ENCODE measurements at places on chromosomes 6 and 20. TPM values are rescaled to one million over a fixed set of nuclear protein-coding genes. Genes with fewer than 3 reads are reported as not detected.

DNA sequence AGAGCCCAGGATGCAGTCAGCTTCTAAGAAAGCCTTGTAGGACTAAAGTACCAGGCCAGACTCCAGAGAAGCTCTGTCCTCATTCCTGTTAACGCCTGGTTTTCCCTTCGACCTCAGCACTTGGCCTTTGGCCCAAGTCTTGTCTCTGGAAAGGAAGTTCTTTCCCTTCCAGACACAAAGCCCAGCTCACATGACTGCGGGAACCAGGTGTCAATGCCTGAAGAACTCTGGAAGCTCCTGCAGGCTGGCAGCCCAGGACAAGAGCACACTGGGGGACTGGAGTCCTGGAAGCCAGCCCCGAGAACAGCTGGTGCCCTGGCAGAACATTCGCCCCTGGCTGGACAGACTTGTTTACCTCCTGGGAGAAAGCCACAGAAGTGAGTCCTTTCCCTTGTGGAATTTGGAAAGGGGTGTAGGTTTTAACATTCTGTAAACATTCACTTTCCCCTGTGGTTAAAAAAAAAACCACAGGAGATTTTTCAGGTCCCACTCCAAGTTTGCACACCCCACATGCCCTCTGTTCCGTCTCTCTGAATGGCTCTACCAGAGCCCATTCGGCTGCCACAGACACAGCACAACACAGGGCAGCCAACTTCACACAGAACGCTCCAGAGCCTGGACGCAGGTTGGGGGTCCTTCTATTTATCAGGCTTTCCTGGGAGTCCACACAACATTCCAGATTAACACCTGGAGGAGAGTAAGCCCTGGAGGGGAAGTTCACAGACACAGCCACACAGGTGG, 18.1 kb downstream of the ACSS1 start:
- DNase-seq: peak; percentile 62

DNA sequence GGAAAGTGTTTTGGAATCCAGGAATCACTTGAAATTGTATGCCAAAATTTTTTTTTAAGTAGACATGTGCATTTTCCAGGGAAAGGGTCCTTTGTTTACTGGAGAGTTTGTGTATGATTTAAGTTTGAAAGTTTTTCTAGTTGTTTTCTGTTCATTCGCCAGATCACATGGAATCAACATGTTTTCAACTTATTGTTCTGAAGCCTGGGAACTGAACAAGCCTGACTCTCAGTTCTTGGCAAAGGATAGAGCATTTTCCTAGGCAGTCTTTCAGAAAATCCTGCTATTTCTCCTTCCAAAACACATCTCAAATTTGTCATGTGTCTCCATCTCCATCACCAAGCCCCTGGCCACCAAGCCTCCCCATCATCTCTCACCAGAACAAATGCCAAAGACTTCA, 374.8 kb downstream of the MAFB start:
- no peak for DNase-seq

DNA sequence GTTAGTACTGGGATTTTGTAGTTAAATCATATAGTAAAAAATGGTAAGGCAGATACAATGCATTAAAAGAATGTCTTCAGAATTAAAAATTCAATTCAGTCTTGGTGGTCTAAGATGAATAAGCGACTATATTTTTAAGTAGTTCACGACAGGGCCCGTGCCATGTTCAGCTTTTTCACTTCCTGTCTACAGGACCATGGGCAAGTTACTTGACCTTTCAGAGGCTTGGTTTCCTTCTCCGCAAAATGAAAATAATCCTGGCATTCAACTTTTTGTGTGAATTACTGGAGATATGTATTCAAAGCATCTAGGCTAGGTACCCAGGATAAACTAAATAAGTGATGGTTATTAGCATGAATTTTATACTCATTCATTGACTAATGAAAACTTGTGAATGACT, 216.0 kb downstream of the BTBD9 start:
- DNase-seq: no peak

DNA sequence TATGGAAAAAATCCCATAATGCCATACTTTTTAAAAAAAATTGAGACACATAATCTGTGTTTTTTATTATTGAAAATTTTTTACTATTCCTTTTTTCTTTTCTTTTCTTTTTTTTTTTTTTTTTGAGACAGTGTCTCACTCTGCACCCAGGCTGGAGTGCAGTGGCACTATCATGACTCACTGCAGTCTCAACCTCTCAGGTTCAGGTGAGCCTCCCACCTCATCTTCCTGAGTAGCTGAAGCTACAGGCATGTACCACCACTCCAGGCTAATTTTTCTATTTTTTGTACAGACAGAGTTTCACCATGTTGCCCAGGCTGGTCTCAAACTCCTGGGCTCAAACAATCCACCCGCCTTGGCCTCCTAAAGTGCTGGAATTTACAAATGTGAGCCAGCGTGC, 100.4 kb downstream of the AFG1L start:
- no peak for DNase-seq

- DNase-seq: peak; percentile 94
Observed at GRCh38 chr20:38217791-38218565, 42.6 kb downstream of the KIAA1755 start.

DNA sequence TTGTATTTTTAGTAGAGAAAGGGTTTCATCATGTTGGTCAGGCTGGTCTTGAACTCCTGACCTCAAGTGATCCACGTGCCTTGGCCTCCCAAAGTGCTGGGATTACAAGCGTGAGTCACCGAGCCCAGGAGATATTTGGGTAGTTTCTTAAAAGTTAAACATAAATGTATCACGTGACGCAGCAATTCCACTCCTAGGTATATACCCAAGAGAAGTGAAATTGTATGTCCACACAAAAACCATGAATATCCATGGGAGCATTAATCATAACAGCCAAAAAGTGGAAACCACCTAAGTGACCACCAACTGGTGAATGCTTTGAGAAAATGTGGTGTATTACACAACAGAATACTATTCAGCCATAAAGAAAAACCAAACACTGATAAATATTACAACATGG, 164.8 kb downstream of the MRPL14 start:
- DNase-seq: no peak

GRCh38 chr20:57579898-57580447, 19.1 kb downstream of the PCK1 start:
- peak; percentile 16 for DNase-seq

DNA sequence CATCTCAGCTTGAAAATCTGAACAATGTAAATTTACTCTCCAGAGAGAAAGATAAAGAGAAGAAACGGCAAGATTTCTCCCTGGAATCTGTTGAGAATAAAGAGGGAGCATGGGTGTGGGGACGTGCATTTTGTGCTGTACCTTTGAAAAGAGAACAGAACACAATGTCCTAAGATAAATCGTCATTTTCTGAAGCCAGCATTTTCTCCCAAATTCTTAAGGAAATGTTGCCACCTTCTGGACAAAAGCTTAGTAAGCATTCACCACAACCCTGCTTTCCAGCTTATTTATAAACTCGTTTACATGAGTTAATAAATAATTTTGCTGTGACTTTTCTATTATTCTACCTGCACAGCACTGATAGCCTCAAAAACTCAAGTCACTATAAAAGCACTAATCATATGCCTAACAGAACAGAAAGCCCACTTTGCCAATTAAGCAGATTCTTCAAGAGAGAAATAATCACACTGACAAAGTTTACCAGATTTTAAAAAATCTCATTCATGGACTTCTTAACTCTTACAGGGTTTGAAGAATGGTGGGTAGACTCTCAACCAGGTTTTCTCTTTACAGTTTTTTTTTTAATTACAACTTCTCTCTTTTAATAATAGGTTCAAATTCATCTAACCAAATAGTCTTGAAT, 155.8 kb downstream of the MBOAT1 start:
- DNase-seq: peak; percentile 27

- no peak for DNase-seq
Observed at GRCh38 chr6:80991316-80991715, 761.2 kb downstream of the TENT5A start.

DNA sequence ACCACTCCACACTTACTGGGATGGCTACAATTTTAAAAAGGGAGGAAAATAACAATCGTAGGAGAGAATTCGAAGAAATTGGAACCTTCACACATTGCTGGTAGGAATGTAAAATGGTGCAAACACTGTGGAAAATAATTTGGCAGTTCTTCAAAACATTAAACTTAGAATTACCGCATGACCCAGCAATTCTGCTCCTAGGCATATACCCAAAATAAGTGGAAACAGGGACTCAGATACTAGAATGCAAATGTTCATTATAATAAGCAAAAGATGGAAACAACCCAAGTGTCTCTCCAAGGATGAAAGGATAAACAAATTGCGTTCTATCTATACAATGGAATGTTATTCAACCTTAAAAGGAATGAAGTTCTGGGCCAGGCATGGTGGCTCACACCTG, 245.5 kb upstream of the TAB2 start:
- no peak for DNase-seq

TRIM38 gene
- total RNA-seq: 6.8 TPM

OLIG3 gene
- 0.14 TPM for total RNA-seq

ETV7 gene
- total RNA-seq: 2.4 TPM

PRL gene
- total RNA-seq: not detected

DPPA5 gene
- not detected for total RNA-seq
